Breast epithelium (tissue), 4 donors: ENCODE measurements at places on chromosomes 4 and X.

- no peaks in the 10 kb centered on the region for H3K27me3 ChIP-seq
- no peak overlapping the region for H3K27ac ChIP-seq
- H3K4me1 ChIP-seq = no peaks in the 10 kb centered on the region
- no peak overlapping the region for H3K4me3 ChIP-seq
- DNase-seq = no peak
Observed at GRCh38 chr4:150960818-150961217, 54.3 kb downstream of the LRBA start.

DNA sequence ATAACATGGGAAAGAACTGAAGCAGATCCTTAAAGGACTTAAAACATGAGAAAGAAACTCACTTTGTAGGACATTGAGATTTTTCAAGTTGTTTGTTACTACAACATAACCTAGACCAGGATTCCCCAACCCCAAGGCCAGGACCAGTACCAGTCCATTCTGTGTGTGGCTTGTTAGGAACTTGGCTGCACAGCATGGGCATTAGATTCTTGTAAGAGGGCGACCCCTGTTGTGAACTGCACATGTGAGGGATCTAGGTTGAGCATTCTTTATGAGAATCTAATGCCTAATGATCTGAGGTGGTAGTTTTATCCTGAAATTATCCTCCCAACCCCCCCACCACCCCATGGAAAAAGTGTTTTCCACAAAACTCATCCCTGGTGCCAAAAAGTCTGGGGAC lies 566.1 kb downstream of the KCTD8 start:
- H3K27ac ChIP-seq = no peak overlapping the region
- no peaks in the 10 kb centered on the region for H3K27me3 ChIP-seq
- no peaks in the 10 kb centered on the region for H3K36me3 ChIP-seq
- H3K4me3 ChIP-seq = no peak overlapping the region
- no peak for DNase-seq

GRCh38 chr4:28443801-28444412 lies 1583.3 kb downstream of the STIM2 start:
- H3K27me3 ChIP-seq = no peaks in the 10 kb centered on the region
- H3K4me1 ChIP-seq = no peaks in the 10 kb centered on the region
- H3K4me3 ChIP-seq = no peak overlapping the region

GRCh38 chr4:95411371-95412088 lies 137.2 kb downstream of the UNC5C start:
- H3K36me3 ChIP-seq = no peaks in the 10 kb centered on the region
- no peaks in the 10 kb centered on the region for H3K27me3 ChIP-seq
- no peak overlapping the region for H3K27ac ChIP-seq
- no peak overlapping the region for H3K4me3 ChIP-seq
- H3K4me1 ChIP-seq = no peaks in the 10 kb centered on the region

- H3K4me1 ChIP-seq = no peaks in the 10 kb centered on the region
- no peak overlapping the region for H3K4me3 ChIP-seq
- H3K27me3 ChIP-seq = no peaks in the 10 kb centered on the region
- DNase-seq = no peak
- H3K36me3 ChIP-seq = no peaks in the 10 kb centered on the region
Observed at GRCh38 chr4:188270273-188271069, 131.2 kb downstream of the TRIML1 start.

- no peaks in the 10 kb centered on the region for H3K4me1 ChIP-seq
- no peaks in the 10 kb centered on the region for H3K36me3 ChIP-seq
- peak overlapping the region; percentile 82 for H3K27ac ChIP-seq
- DNase-seq = peak; percentile 55
Observed at GRCh38 chr4:140004549-140004895, 149.5 kb downstream of the MAML3 start.

- peak within 1 kb of the TSS; percentile 48 for H3K27ac ChIP-seq
- H3K4me1 ChIP-seq = no peaks in the 10 kb centered on the region
- peak; percentile 64 for DNase-seq
- H3K4me3 ChIP-seq = peak within 1 kb of the TSS; percentile 69
- peaks cover 24% of the 10 kb centered on the region for H3K27me3 ChIP-seq
Observed at GRCh38 chr4:154743683-154744340, at the start of gene LRAT. LRAT (plus strand) TSS chr4:154744000; CDS start chr4:154744327, 327 bp downstream.

DNA sequence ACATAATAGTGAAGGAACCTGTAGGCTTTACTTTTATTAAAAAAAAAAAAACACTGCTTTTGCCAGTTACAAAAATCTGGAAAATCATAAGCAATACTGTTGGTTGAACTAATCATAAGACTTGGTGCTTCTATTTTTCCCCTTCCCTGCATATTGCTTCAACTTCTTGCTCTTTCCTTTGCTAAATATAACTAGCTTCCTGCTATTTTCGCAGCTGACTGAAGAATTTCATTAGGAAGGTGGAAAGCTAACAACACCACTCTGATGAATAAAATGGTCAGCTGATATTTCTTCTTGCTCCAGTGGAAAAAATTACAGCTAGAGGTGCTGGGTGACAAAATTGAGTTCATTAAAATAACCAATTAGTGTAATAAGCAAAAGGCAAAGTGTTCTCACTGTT lies 39.3 kb downstream of the MEPE start:
- H3K27me3 ChIP-seq = no peaks in the 10 kb centered on the region
- H3K4me1 ChIP-seq = no peaks in the 10 kb centered on the region
- H3K36me3 ChIP-seq = no peaks in the 10 kb centered on the region
- no peak overlapping the region for H3K27ac ChIP-seq
- no peak overlapping the region for H3K4me3 ChIP-seq
- DNase-seq = no peak

DNA sequence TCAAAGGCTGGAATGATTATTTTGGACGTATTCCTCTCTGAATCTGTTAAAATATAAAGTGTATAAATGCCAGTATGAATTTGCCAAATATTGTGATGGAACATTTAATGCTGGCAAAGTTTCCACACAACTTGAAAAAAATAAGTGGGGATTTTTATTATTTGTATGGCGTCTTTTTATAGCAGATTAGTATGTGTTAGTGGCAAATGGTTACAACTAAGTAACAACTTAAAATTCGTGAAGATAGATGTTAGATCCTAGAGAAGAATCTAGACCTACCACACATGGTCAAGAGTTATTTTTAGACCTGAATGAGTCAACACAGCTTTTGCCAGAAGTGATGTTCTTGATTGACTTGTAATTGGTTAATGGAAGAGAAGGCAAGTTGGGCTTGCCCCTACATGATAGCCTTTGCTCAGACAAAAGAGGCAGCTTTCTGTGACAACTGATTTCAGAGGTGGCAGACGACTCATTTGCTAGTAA lies 4.8 kb downstream of the CPE start:
- no peaks in the 10 kb centered on the region for H3K4me1 ChIP-seq
- peak overlapping the region; percentile 45 for H3K27ac ChIP-seq
- H3K4me3 ChIP-seq = no peak overlapping the region
- DNase-seq = no peak
- H3K36me3 ChIP-seq = no peaks in the 10 kb centered on the region

DNA sequence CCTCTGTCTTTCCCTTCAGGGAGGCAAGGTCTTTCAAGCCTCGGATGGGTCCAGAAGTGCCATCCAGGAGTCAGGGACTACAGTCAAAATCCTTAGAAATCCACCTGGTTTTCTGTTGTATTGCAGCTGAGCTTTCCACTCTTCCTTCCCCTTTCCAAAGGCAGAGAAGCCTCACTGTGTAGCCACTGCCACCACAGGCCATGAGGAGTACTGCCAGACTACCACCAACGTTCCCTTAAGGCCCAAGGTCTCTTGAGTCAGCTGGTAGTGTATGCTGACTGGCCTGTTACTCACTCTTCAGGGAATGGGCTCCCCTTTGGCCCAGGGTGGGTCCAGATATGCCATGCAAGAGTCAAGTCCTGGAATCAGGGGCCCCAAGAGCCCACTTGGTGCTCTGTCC lies 1454.1 kb downstream of the PCDH19 start:
- H3K27me3 ChIP-seq = peaks cover 12% of the 10 kb centered on the region
- no peaks in the 10 kb centered on the region for H3K36me3 ChIP-seq
- H3K4me1 ChIP-seq = no peaks in the 10 kb centered on the region
- no peak for DNase-seq
- no peak overlapping the region for H3K4me3 ChIP-seq
